Hypothalamus (tissue), 51 donors: ENCODE measurements at places on chromosomes 5 and 9.

GRCh38 chr5:150443242-150444075 is 6.1 kb downstream of the RPS14 start:
- DNase-seq = no peak

- no peak for DNase-seq
Observed at GRCh38 chr9:21414220-21414940, 5.5 kb downstream of the IFNA8 start.

DNA sequence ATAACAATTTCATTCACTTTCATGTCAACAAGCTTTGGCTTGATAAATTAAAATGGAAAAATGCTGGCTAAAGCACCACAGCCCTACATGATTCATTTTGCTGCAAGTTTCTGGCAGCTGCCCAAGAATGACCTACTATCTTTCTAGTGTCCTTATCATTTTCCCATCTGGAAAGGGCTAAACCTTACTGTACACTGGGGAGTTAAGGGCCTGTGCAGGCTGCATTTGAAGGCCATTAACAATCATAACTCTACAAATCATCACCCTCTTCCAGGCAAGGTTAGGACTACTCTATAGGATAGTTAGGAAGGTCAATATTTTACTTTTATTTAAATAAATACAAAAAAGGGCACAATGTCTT is 579.7 kb upstream of the ZNF608 start:
- no peak for DNase-seq

DNA sequence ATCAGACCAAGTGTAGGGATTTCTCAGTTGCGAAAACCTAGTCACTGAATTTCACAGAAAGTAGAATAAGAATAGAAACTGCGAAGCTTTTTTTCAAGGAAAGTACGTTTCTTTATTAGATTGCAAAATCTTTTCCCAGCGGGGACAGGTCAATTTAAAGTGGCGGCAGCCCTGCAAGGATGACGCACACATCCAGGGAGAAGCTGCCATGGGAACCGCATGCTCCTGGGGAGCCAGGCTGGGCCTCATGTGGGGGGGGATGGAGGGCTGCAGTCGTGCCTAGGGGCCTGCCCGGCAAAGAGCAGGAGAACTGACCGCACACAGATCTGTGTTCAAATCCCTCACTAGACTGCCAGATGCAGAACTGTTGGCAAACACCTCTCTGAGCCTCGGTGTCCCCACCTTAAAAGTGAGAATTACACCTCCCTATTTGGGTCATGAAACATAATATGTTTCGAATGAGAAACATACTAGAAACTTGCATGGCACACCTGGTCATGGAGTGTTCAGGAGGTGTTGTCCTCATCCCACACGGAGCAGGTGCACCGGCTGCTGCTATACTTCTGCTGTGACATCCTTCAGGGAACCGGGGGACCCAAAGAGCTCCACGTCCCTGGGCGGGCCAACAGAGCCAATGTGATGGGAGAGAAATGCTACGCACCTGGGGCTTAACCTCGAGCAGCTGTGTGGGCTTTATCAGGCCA is 127.8 kb upstream of the PHYKPL start:
- no peak for DNase-seq

- DNase-seq = no peak
Observed at GRCh38 chr9:79143211-79143610, 428.6 kb upstream of the TLE4 start.
